ENCODE measurements at places on chromosomes 3 and 15.

GRCh38 chr3:132682201-132682600, 22.1 kb downstream of the UBA5 start:
- no peak for DNase-seq

DNA sequence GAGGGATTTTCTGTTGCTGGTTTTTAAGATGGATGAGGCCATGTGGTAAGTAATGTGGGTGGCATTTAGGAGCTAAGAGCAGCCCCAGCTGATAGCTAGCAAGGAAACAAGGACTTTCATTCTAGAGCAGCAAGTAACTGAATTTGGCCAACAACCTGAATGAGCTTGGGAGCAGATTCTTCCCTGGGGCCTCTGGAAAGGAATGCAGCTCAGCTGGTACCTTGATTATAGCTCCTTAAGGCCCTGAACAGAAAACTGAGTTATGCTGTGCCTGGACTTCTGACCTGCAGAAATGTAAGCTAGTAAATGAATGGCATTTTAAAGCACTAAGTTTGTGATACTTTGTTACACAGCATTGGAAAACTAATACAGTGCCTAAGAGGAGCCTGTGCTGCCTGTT, 565.5 kb downstream of the PDCD6IP start:
- DNase-seq = no peak

DNA sequence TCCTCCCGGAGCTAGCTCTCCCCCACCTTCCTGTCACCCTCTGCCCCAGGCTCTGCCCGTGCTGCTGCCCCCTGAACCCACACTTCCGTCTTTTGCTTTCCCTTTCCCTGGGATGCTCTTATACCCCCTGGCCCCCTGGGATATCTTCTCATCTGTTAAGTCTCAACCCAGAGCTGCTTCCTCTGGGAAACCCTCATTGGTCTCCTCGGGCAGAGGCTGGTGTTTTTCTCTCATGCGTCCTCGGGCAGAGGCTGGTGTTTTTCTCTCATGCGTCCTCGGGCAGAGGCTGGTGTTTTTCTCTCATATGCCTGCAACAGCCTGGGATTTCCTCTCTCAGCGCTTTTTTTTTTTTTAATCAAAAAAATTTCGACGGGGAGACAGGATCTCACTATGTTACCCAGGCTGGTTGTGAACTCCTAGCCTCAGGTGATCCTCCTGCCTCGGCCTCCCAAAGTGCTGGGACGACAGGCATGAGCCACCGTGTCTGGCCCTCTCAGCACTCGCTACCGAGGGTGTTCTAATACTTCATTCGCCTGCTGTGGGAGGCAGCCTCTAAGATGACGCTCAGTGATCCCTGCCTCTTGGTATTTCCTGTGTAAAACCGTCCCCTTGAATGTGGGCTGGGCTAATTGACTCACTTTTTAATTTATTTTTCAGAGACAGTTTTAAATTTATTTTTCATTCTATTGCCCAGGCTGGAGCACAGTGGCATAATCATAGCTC, 62.7 kb upstream of the TFRC start:
- DNase-seq = no peak

- DNase-seq = no peak
Measured at GRCh38 chr15:92937901-92938300, 37.8 kb downstream of the CHD2 start.

DNA sequence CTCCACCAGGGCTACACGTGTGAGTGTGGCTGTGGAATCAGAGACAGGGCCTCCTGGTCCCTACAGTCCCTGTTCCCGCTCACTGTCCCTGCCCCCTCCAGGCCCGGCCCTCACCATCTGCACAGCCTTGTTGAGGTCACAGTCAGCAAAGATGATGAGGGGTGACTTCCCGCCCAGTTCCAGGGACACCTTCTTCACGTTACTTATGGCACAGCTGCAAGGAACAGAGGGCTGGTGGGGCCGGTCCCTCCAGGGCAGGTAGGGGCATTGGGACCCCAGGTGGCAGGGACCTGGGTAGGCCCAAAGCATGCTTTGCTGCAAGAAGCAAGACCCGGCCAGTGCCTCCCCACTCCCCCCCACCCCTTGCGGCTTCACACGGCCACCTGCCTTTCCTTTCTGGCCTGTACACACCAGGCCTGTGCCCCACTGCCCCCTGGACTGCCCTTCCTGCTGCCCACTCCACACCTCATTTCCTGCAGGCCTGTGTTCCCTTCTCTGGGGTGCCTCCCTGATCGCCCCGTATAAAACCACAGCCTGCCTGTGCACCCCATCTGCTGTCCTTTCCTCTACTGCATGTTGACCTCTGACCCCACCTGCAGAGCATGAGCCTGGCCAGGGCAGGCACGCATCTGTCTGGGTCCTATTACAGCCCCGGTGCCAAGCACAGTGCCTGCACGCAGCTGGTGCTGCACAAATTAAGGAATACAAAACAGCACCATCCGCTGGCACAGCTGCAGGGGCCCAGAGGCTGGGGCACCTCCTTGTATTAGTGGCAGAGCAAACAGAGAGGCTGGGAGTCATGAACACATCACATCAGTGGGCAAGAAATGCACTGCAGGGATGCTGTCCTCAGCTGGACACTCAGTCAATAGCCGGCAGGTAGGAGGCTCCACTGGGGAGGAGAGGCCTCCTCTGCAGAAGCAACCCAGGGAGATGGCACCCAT, 30.8 kb upstream of the SLC41A3 start:
- no peak for DNase-seq

- no peak for DNase-seq
Measured at GRCh38 chr3:190340071-190340470, 17.8 kb upstream of the CLDN1 start.

DNA sequence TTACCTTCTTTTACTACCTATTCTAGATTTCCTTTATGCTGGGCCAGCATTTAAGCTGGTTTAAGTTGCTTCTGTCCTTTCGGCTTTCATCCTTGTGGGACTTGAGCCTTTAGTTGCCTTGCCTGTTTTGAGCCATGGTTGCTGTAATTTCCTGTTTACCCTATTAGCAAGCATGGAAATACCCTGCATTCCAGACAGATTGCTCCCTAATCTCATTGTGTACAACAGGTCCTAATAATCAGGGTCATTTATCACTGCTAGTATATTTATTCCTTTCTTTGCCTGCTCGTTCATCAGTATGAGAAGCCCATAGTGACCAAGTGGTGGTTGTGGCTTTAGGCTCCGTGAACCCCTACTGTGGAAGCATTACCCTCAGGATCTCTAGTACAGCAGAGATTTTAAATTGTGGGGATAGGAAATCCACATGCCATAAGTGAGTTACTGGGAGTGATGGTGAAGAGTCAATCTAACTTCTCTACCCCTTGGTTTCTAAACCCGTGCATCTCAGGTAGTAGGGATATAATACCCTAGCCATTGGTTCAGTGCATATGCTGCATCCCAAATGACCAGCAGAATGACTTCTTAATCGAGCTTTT, 31.9 kb downstream of the NCK1 start:
- DNase-seq = no peak

DNA sequence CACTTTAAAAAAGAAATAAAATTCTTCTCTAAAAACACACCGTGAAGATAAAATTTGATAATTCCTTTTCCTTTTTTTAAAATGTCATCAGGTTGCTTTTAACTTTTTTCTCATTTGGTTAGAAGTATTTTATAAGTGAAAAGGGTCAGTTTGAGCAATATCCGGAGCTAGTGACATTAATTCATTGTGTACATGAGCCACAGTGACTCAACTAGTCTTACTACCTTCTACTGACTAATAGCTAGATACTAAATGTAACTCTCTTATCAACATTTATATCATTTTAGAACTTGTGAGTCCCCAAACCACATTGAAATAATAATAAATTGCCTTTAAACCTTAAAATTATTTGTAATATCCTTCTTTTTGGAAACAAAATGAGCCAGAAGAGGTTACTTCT, 101.2 kb upstream of the ZBTB20 start:
- no peak for DNase-seq

GRCh38 chr15:90620379-90621067, 90.8 kb downstream of the CRTC3 start:
- no peak for DNase-seq

DNA sequence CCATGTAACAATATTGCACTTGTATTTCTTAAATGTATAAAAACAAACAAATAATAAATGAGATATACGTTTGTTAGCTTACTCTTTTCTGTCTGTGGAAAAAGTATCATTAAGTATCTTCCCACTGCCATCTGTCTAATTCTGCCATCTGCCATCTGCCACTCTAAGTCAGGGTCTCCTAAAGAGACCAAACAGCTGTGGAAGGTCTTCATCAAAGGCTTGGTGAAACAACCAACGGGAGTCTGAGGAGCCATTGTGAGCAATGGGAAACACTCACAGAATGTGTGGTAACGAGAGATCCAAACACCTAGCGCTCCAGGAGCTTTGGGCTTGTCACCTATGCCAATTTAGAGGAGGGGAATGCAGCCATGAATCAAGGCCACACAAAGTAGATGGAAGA, 28.7 kb upstream of the PFN2 start:
- no peak for DNase-seq

DNA sequence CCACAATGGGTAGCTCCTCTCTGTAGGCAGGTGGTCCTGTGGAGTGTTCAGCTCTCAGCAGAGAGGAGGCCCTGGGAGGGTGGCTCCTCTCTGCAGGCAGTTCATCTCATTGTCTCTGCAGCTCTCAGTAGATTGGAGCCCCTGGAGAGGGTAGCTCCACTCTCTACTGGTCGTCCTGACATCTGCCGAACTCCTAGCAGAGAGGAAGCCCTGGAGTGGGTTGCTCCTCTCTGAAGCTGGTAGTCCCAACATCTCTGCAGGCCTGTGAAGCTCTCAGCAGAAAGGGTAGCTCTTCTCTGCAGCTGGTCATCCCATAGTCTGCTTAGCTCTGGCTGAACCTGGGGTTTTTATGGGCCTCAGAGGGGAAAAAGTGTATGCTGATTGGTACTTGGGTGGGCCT, 50.8 kb downstream of the EFCAB12 start:
- DNase-seq = no peak

DNA sequence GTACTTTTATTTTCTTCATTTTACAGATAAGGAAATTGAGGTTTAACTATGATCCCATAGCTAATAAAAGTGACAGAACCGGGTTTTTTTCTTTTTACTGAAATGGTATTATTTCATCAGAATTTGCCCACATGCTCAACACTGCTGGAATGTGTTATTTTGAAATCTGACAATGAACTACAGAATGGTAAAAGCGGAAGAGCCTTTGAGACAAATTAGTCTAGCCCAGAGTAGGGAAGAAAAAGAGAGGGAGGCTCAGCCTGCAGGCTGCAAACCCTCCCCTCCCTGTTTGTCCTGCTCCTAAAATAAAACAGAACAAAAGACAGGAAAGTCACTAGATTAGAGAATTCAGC, 100.3 kb upstream of the LIPC start:
- DNase-seq = no peak

DNA sequence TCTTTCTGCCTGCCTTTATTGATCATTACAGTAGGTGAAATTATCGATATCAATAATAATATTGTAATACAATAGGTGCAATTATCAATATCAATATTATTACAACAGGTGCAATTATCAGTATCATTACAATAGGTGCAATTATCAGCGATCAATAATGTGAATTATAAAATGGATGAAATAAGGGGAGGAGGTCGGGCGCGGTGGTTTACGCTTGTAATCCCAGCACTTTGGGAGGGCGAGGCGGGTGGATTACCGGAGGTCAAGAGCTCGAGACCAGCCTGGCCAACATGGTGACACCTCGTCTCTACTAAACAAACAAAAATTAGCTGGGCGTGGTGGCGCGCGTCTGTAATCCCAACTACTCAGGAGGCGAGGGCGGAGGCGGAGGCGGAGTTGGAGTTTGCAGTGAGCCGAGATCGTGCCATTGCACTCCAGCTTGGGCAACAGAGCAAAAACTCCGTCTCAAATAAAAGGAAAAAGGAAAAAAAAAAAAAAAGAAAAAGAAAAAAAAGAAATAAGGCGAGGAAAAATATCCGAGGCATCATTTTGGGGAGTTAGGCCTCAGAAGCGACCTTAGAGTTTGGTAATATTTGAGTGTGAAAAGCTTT, 611 bp upstream of the BNIP2 start:
- peak; percentile 20 for DNase-seq

- DNase-seq = no peak
Measured at GRCh38 chr3:170257145-170257544, 34.9 kb downstream of the PRKCI start.

- DNase-seq = no peak
Measured at GRCh38 chr15:61564785-61565184, 335.7 kb upstream of the RORA start.

GRCh38 chr3:182041668-182042291, 330.1 kb downstream of the SOX2 start:
- DNase-seq = no peak

DNA sequence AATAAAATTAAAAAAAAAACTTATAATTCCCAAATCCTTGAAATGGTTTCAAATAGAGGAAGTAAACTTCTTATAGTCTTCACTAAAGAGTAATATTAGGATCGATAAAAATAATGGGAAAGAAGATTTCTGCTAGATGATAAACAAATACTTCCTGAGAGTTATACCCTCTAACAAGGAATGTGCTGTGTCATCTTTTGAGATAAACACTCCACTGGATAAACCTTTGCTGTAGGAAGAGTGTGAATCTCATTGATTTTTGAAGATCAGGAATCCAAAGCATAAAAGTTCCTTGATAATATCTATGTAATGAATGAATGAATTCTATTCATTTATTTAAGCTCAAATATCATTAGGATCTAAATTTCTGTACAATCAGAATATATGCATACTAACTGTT, 161.0 kb upstream of the GBE1 start:
- DNase-seq = no peak

- no peak for DNase-seq
Measured at GRCh38 chr3:124297062-124297980, 305.4 kb upstream of the ROPN1 start.

- no peak for DNase-seq
Measured at GRCh38 chr3:36792342-36792741, 28.0 kb upstream of the DCLK3 start.

GRCh38 chr15:67641453-67641852, 99.0 kb downstream of the MAP2K5 start:
- no peak for DNase-seq

DNA sequence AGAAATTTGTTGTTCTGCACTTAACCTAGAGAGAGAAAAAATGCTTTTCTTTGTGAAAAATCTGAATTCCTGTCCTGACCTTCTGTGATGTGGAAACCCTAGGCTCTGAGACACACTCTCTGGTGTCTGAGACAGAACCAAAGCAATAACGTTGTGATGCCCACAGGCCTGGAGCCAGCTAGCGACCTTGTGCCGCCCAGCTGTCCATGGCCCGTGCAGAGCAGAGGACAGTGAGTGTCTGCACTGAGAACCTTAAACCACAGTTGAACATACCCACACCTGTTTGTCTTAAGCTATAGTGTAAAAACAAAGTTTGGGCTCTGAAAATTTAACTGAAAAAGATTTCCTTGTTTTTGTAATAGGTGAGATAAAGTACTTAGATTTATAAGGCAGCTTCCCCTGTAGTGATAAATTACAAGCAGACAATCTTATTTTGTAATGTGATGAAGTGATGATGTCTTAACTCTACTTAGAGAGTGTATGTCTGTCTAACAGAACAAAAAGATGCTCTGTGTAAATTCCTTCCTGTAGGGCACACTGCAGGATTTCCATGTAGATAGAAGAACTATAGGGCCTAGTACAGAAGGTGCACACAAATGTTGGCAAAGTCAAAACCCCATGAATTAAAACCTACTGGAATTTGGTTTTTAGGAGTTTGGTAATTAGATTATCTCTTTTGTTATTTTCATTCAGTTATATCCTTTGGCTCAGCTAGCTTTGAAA, 62.7 kb downstream of the SNRK start:
- no peak for DNase-seq

- no peak for DNase-seq
Measured at GRCh38 chr3:52205727-52206372, 7.9 kb downstream of the ALAS1 start.

- no peak for DNase-seq
Measured at GRCh38 chr15:59792359-59792758, 103.2 kb upstream of the BNIP2 start.

GRCh38 chr15:47750030-47750739, 32.9 kb downstream of the SEMA6D start:
- DNase-seq = no peak
